ENCODE measurements at places on chromosomes 5 and 9. TPM values are rescaled to one million over a fixed set of nuclear protein-coding genes. Genes with fewer than 3 reads are reported as not detected.

DNA sequence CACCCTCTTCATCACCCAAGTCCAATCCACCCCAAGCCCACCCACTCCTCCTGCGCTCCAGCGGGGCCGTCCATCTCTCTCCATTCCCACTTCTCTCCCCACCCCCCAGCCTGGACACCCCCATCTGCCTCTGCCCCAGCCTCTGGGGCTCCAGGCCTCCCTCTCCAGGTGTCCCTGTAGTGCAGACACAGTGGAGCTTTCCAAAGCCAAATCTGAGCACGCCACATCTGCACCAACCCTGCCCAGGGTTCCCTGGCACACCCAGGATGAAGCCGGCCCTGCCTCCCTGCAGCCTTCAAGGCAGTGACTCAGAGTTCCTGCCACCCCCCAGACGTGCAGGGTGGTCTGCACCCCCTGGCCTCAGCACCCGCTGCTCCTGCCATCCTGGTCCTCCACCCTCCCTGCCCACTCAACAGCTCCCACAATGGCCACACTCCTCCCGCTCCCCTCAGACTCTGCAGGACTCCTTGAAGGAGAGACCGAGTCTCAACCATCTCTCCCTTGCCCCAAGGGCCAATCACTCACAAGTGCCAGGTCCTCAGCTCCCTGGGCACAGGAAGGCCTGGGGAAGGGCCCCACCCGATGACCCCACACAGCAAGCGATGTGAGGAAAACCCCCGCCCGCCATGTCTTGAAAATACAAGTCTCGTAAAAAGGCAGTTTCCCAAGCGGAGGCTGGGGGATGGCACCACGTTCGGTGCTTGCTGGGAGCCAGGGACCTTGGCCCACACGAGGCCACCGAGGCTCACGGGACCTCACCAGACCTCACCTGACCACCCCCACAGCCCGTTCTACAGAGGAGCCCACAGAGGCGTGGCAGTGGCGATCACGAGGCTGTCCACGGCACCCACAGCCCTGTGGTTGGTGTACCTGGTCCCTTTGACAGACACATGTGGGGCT is 22.2 kb downstream of the VAV2 start:
- no peak for DNase-seq

DNA sequence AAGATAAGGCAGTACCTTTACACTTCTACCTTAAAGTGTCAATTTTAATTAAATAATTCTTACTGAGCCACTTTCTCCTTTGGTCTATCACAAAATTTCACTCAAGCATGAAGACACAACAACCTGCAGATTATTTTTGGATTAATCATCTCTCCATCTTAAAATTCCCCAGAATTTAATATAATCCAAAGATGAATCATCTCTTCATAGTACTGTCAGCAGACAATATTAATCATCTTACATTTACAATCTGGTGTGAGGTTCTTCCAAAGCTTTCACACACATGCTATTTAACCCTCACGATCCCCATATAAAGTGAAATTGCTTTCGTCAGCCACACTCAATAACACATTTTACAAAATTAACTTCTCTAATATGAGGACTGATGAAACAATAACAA is 43.0 kb downstream of the LHFPL2 start:
- DNase-seq = no peak

- no peak for DNase-seq
Measured at GRCh38 chr9:98960409-98960808, 16.7 kb downstream of the COL15A1 start.

DNA sequence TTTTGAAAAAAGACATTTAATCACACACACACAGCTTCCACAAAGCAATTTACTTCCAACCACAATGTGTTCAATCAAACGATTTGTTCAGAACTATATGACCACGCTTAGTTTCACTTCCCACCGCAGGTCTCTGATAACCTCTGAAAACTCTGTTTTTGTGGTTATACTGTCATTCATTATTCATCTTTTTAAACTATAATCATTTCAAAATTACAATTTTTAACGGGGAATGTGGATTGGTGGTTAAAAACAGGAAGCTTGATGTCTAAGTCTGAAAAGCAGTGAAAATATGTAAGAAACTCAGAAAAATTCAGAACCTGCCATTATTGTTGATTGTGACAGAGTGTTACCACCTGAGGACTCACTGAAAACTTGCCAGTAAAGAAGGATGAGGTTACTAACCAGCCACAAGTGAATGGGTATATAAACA is 12.7 kb upstream of the TMEM174 start:
- no peak for DNase-seq

SCAI gene
- 2.8 TPM for polyA plus RNA-seq

Measured in brain (organoid and tissue), 16 donors.